Activated T-cell treated with anti-CD3 and anti-CD28 coated beads, Interleukin-2, amount 50 U/mL, for 48 hours (primary cell): ENCODE measurements at places on chromosomes 1 and 21.

- peak; percentile 33 for DNase-seq
Measured at GRCh38 chr1:163315773-163316374, 5.9 kb upstream of the NUF2 start.

DNA sequence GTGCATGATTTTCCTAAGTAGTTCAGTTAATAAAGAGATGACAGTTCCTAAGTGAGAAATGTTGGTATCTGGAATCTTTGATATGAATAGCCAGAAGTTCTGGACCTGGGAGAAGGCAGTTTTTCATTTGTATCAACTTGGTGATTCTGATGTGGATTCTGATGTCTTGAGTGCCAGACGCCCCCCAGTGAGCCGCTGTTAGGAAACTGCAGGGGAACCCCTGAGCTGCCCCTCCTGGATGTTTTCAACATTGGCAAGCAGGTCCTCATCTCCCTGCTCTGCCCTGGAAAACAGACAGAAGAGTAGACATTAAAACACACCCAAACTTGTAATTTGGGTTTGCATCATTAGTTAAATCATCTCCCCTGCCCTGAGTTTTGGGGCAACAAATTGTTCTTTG is 7.4 kb downstream of the ETS2 start:
- DNase-seq, result no peak

DNA sequence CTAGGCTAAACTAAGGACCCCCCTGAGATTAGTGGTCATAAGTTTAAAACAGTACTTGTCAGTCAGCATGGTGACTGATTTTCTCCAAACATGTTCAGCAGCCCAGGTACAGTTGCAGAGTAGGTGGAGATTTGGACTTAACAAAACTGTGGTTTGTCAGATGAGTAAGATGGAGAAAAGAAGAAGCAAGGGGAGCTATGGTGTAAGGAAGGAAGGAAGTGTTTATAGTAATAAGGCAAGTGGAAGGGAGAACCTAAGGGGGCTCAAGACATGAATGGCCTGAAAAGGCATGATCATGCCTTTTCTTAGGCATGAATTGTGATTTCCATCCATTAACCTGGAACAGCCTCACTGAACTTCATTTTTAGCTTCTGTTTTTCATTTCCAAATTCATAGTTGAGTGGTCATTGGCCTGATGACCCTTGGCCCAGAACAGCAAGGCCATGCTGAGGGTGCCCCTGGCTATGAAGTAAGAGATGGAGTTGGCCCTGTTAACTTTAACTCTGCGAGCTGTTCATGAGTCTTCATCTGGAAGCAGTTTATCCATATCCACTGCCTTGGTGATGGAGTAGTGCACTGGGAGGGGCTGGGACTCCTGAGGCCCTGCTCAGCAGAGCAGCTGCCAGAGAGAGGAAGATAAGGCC is 60.7 kb downstream of the LRRC8D start:
- no peak for DNase-seq

DNA sequence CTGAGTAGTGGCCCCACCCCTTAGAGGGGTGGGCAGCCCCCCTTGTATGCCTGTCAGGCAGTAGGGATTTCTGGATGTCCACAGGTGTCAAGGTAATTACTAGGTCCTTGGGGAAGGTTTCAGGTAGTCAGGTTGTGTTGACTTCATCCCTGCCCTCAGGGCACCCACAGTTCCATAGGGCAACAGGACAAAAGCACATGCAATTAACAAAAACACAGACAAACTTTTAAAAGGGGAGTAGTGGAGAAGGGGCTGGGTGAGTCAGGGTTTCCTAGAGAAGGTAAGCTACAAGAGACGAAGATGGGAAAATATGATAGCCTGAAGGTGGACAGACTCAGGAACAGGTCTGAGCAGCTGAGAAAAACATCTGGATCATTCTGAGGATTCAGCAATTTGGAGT is 14.1 kb downstream of the KRTCAP2 start:
- DNase-seq, result no peak

DNA sequence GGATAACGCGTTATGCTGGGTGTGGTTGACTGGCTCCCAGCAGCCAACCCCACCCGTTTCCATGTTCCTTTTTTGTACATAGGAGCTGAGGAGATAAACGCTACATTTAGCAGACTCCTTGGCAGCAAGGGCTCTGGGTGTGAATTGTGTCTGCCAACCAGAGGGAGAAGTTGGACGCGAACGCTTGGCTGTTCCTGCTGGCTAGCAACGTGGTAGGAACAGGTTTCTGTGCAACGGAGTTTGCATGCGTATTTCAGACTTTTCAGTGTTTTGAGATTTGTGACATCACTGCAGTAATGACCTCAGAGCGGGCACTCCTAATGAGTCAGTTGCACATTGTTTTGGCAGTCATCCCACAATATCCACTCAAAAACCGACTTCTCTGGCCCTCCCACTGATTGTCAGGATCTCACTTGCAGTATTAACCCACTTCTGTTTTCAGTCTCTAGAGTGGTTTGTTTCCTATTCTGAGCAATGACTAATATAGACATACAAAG is 98.7 kb upstream of the RGS1 start:
- DNase-seq, result no peak

- no peak for DNase-seq
Measured at GRCh38 chr1:210830034-210831028, 303.6 kb downstream of the KCNH1 start.

- no peak for DNase-seq
Measured at GRCh38 chr1:220347654-220348175, 75.5 kb upstream of the RAB3GAP2 start.

DNA sequence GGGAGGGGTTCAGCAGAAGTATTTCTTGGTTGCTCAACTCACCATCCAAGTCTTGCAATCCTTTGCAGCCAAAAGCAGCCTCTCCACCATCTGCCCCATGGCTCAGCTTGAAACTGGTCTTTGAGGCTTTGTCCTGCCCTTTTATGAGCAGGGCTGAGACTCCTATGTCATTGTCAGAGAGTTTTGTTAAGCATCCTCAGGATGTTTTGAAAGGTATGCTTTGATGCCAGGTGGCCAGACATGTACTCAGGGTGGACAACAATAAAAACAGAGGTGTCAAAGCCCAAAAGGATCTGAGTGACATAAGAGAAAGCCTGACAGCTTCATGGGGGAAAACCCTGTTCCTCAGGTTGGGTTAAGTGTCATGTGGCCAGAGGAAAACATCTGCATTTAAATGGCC is 310.5 kb downstream of the PRDM2 start:
- no peak for DNase-seq

GRCh38 chr1:179951383-179952144 is 3.0 kb upstream of the CEP350 start:
- DNase-seq, result no peak

GRCh38 chr1:17112496-17113236 is 6.6 kb downstream of the PADI2 start:
- no peak for DNase-seq

- no peak for DNase-seq
Measured at GRCh38 chr1:207227131-207227630, 94.3 kb upstream of the CD55 start.

DNA sequence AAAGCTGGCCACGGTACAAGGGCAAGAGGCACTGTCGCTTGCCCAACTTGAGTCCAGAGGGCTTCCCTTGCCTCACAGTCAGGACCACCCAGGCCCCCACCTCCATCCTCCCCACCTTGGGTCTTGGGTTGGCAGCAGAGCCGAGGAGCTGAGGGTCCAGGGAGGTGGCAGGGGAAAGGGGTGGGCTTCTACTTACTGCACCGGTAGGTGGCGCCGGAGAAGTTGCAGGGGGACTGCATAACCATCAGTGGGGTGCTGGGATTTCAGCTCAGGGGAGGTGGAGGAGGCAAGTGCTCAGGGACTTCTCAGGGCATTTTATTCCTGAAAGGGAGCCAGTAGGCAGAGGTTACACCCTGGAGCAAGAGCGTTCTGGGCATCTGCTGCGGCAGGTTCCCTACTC is 44.0 kb downstream of the TRIM62 start:
- DNase-seq, result peak; percentile 49

GRCh38 chr21:29430576-29430975 is 131.9 kb downstream of the BACH1 start:
- no peak for DNase-seq

DNA sequence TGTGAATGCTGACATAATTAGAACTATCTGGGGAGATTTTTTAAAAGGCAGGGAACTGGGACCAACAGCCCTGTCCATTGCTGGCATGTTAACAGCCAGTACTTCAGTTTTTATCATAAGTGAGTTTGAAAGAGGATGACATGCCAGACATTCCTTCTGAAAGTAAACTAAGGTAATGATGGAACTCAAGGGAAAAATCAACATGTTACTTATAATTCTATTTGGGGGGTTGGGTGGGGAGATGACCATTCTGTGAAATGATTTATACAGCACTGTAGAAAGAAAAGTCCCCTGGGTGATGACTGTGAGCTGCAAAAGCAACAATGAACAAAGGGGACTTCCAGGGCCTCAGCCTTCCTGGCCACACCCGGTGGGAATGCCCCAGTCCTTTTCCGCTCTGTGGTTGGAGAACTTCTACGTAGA is 5.4 kb upstream of the LAMC2 start:
- DNase-seq, result no peak

DNA sequence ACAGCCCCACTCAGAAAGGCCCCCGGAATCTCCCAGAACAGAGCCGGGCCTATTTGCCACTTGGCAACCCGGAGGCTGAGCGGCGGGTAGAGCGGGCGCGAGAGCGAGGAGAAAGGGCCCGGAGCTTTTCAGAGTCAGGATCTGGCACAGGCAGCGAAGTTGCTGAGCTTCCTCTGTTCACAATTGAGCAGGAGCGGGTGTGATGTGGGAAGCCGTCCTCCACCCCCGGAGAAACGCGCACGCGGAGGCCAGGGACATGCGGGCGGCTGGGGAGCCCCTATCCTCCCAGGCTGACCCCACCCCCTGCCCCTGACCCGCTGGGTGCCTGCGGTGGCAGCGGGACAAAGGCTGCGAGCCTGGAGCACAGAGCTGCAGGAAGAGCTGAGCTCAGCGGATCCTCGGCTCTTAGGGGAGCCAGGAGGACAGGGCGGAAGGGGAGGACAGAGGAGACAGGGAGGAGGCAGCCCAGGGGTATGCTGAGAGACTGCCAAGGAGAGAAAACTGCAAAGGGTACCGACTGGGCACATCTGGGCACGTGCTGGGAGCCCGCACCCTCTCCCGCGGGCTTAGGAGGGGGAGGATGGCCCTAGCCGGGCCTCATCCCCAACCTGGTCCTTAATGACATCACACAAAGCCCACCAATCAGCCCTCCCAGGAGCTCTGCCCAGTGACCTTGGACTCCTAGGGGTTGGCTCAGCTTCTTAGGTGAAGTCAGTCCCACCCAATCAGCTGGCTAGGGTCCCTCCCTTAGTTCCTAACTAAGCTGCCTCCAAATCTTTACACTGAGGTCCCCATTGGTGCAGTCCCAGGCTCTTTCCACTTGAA is 9.3 kb downstream of the KIF21B start:
- no peak for DNase-seq

DNA sequence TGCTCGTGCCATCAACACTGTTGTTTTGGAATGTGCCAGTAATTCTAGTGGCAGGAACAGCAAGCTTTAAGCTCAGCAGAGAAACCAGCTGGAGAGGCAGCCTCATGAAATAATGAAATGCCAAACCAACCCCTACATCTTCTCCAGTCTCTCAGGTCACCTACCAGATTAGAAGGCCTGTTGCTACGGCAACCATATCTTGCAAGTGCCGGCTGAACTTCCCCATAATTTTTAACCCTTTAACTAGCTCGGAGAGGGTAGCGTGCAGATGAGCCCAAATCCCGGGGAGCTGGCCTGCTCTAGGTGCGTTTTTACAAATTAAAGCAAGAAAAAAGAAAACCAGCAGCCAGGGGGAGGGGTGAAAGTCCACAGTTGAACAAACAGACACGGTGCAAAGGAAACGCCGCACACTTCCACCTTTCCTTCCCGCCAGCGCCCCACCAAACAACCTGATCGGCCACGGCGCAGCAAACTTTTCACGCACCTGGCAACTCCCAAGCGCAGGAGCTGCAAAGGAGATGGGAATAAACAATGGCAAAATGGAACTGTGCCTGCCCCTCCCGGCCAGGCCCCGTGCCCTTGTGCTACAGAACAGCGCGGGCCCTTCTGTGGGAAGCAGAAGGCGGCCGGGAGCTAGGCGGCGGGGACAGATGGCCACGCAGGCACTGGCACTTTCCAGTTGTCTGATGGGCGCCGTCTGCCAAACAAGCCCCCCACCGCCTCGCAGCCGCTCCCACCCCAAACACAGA is 50.1 kb downstream of the SSBP3 start:
- DNase-seq, result no peak

- DNase-seq, result no peak
Measured at GRCh38 chr1:204225841-204226735, 12.3 kb upstream of the GOLT1A start.

DNA sequence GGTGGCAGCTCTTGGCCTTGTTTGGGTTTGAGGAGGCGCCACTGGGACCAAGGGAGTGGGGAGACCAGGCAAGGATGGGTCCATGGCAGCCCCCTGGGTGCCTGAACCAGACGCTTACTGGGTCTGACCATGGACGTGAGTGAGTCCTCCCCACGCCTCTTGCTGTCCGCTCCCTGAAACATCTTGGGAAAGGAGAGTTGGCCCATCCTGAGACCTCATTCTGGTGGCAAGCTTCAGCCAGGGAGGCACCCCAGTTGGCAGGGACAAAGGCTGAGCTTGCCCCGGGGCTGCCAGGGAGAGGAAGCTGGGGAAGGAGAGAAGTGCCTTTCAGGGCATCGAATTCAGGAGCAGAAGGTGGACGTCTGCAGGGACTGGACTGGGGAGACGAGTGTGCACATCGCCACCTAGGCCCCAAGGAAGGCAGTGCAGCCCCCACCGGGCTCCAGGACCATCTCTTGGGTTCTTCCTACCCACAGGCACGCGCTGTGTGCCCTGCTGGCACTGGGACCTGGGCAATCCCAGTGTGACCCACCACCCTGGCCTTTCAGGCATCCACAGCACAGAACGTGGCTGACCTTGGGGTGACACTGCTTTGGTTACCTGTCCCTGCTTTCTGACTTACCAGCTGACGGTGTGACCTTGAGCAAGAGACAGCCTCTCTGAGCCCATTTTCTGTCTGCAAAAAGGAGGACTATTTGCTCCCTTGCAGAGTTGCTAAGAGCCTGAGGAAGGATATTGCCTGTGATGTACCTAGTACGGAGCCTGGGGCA is 132.9 kb upstream of the WNT4 start:
- DNase-seq, result peak; percentile 75

- no peak for DNase-seq
Measured at GRCh38 chr21:40768056-40768455, 78.9 kb downstream of the DSCAM start.

DNA sequence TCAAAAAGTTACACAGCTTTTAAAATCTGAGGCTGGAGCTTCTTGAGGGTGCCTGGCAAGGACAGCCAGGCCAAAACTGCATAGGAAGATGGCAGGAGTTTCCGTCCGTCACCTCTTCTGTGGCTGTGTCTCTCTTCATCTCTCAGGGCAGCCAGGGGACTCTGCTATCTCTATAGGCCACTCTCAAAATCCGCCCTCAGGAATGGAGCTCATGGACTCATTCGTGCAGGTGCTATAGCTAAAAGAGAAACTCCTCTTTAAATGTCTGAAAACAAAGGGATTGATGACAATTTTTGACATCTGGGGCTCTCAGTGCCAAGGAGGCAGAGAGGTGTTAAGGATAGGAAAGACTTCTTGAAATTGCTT is 27.2 kb downstream of the OVAAL start:
- DNase-seq, result no peak
